ENCODE measurements at places on chromosomes 6 and 20.

DNA sequence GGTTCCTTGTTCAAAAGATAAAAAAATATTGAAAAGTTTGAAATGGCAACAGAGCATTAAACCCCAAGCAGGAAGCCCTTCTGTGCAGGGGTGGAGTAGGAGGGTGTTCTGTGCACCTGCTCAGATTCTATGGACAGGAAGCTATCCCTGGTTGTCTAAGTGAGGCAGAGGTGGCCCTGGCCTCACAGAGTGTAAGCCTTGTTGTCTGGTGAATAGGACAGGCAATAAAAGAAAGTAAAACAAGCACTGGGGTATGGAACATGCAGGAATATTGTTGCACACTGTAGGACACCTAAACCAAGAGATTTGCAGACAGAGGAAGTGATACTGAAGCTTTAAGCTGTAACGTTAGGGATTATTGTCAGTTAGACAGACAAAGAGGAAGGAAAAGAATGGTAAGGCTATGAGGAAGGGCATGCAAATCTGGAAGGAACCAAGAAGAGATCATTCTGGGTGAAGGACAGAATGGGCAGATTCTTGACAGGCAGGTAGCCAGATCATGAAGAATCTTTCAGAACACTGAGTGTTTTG is 66.8 kb downstream of the TBC1D7 start:
- DNase-seq = no peak

DNA sequence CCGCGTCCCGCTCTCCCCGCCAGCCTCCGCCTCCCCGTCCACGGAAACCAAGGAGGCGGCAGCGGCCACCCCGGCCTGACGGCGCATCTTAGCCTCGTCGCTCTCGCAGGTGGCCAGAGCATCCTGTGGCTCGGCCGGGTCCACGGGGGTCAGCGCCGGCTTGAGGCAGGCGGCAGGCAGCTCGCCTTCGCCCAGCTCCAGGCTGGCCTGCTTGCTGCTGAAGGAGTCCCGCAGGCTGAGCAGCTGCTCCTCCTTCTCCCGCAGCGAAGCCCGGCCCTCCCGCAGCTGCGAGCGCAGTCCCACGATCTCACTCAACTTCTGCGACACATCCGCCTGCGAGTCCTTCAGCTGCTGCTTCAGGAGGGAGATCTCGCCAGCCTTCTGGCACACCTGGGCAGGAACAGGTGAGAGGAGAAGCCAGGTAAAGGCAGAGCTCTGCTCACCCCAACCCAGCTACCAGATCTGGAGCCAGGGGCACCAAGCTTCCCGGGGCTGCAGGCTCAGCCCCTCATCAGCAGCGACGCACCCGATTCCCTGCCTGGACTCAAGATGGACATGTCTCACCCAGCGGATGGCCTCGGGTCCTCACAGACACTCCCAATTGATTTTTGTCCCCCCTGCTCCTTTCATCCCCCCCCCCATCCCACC is 5.2 kb upstream of the FASTKD5 start:
- no peak for DNase-seq

- no peak for DNase-seq
Measured at GRCh38 chr6:155185544-155185943, 78.3 kb upstream of the CLDN20 start.

GRCh38 chr6:157272372-157272771 is 50.9 kb downstream of the TMEM242 start:
- DNase-seq = no peak

DNA sequence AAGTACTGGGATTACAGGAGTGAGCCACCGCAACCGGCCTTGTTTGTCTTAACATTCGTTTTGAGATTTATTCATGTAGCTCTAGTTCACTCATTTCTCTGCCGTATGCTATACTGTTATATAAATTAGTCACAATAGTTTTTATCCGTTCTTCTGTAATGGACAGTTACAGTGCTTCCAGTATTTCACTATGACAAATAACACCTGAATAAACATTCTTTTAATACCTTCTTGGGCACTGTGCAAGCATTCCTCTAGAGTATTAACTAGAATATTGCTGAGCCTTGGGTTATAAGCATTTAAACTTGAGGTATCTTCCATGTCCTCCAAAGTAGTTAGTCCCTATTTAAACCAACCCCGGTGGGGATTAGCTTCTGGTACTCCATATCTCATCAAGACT is 45.6 kb downstream of the STK38 start:
- no peak for DNase-seq

DNA sequence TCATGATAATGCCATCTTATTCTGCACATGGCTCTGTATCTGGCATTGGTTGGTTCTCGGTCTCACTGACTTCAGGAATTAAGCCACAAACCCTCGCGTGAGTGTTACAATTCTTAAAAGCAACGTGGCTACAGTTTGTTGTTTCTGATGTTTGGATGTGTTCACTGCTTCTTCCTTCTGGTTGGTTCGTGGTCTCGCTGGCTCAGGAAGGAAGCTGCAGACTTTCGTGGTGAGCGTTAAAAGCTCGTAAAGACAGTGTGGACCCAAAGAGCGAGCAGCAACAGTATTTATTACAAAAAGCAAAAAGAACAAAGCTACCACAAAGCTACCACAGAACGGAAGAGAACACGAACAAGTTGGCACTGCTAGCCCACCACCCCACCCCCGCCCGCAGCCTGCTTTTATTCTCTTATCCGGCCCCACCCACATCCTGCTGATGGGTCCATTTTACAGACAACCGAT is 51.1 kb downstream of the MYLIP start:
- DNase-seq = no peak
